NCI-H1417 treated with DMSO at 0.1 percent for 48 hours (cell line): ENCODE measurements at places on chromosomes 3 and 15.

DNA sequence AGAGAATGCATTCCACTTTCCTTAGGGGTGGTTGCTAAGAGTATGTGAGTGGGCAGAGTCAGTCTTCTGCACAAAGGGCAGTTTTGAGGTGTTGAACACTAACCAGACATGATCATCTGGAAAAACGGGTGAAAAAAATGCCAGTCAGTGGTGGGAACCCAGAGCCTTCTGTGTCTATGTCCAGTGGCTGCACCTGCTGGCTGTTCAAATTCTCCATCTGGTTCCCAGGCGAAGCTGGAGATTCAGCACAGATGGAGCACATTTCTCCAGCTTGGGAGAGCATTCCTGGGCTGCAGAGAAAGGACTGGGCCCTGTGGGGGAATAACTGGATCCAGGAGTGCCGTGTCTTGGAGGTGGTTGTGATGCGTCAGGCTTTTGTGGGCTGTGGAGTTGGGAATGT is 74.1 kb downstream of the TRAK1 start:
- no peak for DNase-seq

DNA sequence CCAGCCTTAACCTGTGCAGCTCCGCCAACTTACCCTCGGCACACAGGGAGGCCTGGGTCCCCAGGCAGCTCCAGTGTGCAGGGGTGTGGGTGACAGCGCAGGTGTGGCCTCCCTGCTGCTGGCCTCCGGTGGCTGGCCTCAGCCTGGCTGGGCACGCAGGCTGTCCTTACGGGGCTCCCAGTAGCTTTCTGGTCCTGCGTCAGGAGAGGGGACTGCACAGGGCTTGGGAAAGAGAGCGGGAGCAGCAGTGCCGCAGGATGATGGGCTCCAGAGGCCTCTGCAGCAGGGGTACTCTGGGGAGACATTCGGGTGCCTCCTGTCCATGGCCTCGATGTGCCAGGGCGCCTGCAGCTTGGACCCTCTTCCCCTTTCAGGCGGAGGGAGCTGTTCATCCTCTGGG is 9.4 kb downstream of the APBA2 start:
- no peak for DNase-seq

- no peak for DNase-seq
Measured at GRCh38 chr15:72176159-72176558, 21.4 kb downstream of the GRAMD2A start.

DNA sequence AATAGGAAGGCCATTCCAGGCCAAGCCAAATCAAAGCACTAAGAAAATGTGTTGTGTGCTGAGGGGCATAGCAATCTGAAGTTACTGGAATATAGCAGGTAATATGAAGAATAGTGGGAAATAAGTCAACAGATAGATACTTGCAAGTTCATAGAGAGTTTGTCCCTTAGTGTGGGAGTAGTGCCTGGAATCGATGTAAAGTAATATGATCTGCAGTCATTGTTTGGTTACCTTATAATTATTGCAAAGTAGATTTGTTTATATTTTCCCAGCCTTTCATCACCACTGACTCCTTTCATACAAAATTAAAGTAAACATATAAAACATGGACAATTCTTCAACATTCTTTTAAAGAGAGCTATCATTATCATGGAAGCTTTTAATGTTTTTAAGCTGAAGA is 420.9 kb upstream of the NECTIN3 start:
- DNase-seq = no peak

DNA sequence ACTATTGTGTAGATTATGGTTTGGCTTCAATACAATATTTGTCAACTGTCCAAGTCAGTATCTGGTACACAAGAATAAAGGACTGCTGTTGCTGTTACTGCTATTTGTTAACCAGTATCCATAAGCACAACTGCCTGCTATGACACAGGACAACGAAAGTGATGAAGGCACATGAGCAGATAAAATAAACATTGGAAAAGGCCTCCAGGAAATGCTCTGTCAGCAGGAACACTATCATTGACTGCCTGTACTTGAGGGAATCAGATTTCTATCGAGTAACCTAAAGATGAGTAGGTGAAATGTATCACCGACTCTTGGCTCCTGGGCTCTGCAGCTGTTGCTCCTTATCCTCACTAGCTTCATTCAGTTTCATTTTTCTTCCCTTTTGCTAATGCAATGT is 56.5 kb downstream of the FMN1 start:
- DNase-seq = no peak

- no peak for DNase-seq
Measured at GRCh38 chr3:12831301-12831866, 10.0 kb downstream of the RPL32 start.

DNA sequence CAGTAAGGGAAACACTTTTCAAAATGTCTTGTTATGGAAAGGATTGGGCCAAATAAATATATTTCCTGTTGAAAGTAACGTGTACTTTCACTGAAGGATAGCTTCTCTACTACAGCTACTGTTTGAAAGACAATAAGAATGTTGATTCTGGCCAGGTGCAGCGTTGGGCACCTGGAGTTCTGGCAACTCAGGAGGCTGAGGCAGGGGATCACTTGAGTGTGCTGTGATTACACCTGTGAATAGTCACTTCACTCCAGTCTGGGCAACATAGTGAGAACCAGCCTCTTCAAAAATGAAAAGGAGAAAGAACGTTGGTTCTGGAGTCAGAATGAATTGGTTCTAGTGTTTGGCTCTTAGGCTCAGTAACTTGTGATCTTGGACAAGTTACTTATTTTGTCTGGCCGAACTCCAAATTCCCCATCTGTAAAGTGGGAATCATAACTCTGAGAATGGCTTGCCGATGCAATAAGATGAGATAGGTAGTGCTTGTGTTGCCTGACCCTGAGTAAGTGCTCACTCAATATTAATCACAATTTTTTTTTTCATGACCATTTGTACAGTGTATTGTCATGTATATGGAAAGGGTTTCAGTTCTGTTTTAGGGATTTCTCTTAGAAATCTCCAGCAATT is 310.8 kb downstream of the PTPRG start:
- DNase-seq = no peak

DNA sequence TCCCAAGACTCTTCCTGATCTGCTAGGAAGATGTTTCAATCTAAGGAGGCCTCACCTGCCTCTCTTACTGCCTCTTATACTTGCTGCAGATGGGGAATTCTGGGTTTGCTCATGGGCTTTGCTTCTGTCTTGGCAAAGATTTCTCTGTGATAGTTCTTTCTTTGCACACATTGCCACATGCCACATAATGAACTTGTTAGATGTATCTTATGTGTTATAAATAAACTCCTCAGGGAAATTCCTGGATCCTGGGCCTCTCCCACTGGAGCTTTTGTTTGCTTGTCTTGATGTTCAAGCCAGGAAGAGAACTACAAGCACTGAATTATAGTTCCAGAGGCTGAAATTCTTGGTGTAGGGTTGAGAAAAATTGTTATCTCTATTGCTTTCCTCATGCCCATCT is 12.2 kb downstream of the RTP1 start:
- no peak for DNase-seq

DNA sequence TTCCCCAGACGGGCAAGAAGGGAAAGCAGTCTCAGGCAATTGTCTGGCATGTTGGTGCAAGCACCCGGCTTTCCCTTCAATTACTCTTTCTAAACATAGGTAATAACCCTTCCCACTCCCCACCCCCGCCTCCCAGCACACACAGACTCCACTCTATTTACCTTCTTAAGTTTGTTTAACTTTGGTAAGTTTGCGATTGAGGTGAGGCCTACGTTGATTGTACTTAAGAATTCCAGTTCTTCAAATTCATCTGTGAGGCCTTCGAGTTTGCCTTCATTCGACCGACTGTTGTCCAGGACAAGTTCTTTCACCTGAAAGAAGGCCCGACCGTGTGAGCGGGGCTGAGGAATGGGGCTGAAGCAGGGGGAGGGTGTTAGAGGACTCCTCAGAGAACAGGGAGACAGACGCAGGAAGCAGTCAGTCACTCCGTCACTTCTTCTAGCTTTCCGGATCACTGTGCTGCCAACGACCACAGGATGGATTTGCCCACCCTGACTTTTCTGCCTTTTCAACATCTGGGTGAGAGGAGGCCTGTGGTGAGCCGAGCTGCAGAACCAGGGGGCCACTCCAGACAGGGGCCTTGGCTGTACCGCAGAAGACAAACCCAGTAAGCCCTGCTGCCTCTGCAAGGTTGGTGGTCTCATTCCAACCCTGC is 33.0 kb downstream of the ANP32A start:
- no peak for DNase-seq

- no peak for DNase-seq
Measured at GRCh38 chr3:16534640-16535262, 21.3 kb upstream of the RFTN1 start.

GRCh38 chr3:46471371-46471914 is 6.7 kb upstream of the LTF start:
- no peak for DNase-seq

DNA sequence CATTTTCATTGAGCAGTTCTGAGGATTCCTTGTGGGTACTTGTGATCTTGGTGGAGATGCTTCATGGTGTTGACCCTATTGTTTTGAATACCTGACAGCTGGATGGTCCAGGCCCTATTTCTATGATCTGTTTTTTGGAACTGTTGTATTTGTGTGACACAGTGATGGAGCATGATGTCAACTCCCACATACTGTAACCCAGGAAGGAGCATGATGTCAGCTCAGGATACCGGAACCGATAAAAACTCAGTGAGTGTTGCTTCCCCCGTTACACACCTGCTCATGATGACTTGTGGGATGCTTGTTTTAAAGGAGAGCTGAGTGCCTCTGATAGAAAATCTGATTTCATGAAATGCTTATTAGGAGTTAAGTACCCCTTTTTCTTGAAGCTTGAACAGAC is 45.1 kb downstream of the ZBTB38 start:
- no peak for DNase-seq

DNA sequence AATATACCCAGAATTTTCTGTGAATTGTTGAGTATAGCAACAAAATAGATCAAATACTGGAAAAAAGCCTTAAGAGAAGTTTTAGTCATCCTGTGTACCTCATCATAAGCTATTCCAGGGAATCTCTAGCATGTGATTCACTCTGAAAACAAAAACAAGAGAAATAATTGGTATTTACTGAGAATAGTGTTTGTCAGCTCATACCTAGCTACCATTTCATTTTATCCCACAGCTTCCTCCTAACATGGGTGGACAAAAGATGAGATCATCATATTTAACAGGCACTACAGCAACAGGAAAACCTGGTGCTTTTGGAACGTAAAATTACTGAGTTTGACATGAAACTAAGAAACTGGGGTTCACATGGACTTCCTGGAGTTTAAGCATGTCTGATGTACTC is 753.5 kb upstream of the NECTIN3 start:
- no peak for DNase-seq

DNA sequence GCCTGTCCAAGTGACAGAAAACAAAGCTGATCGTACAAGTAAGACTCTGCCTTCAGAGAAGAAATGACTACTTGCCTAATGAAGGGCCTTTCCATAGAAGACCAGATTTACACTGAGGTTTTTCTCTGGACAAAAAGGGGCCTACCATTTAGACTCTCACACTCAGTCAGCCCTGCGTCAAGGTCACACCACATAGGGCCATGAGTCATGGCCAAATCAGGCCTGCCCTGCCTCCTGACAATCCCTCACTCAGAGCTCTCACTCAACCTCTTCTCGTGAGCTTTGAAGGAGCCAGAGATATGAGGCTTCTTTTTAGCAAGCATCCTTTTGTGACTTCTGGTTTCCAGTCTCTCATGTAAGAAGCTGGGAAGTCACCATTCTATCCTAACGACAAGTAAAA is 68.1 kb upstream of the NMNAT3 start:
- DNase-seq = no peak

DNA sequence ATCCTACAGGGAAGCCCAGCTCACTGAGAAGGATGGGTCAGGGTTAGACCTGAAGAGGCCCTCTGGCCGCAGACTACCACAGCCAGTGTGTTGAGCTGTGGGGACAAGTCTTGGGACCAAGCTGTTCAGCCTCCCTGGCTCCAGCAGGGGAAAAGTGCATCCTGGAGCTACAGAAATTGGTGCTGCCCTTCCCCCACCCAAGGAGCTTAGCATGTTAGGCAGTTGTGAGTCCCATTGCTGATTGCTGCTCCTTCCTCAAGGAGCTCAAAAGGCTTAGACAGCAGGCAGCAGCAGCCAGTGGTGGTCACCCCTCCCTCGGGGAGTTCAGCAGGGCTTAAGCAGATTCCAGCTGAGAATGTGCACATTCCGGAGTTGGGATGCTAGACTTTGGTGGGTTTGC is 165.6 kb downstream of the ATP8B4 start:
- no peak for DNase-seq

DNA sequence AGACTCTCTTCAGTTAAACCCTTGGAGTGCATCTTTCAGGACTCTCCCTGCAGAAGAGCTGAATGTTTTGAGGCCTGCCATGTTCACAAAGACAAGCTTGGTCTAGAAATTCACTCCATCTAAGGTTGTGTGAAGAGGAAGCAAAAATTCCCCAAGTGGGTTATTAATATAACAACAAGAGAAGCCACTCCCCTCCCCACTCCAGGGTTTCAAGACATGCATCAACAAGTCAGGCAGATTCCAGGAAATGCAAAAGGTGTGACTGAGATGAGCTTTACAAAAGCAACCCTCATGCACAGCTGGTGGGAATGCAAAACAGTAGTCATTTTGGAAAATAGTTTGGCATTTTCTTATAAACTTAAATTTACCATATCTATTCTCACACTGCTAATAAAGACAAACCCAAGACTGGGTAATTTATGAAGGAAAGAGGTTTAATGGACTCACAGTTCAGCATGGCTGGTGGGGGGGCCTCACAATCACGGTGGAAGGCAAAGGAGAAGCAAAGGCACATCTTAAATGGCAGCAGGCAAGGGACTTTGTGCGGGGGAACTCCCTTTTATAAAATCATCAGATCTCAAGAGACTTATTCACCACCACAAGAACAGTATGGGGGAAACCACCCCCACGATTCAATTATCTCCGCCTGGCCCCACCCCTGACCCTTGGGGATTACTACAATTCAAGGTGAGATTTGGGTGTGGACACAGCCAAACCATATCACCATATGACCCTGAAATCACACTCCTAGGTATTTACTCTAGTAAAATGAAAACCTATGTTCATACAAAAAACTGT is 31.3 kb downstream of the TARS3 start:
- no peak for DNase-seq

- DNase-seq = no peak
Measured at GRCh38 chr3:1406250-1406649, 313.4 kb downstream of the CNTN6 start.

DNA sequence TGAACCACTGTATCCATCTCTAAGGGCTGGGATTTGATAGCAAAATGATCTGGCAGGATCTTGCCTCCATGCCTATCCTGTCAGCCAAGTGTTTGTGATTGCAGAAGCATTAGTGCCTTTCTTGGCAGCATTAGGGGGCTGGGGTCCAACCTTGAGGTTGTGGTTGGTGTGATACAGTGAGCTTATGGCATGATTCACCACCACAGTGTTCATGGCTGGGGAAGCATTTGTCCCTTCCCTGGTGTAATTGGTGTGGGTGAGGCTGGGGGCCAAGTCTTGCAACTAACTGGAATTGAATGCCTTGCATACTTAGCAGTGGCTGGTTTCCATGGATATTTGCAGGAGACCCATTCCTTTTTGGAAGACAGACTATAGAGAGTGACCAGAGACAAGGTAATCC is 271.0 kb upstream of the TBL1XR1 start:
- no peak for DNase-seq
